ENCODE measurements at places on chromosomes 3 and 15. TPM values are rescaled to one million over a fixed set of nuclear protein-coding genes. Genes with fewer than 3 reads are reported as not detected.

DNA sequence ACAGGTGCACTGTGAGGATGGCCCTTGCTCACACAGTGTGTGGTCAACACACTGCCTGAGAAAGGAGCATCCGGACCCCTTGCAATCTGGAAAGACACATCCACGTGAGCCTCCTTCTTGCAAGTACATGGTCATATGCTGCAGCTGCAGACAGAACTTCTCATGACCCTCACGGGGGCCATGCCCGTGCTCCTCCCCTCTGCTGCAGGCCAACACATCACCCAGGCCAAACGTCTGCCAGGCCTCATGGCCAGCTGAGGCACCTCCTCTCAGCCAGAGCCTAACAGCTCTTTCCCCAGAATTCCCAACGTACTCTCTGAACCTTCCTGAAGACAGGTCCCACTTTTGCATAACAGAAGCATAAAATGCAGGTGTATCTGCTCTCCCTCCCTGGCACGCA is 25.3 kb downstream of the SLC41A3 start:
- peaks cover 7% of the 10 kb centered on the region for H3K4me1 ChIP-seq
- H3K36me3 ChIP-seq, result no peaks in the 10 kb centered on the region
- no peak for DNase-seq
- no peak overlapping the region for H3K27ac ChIP-seq
- no peak overlapping the region for H3K4me3 ChIP-seq

DNA sequence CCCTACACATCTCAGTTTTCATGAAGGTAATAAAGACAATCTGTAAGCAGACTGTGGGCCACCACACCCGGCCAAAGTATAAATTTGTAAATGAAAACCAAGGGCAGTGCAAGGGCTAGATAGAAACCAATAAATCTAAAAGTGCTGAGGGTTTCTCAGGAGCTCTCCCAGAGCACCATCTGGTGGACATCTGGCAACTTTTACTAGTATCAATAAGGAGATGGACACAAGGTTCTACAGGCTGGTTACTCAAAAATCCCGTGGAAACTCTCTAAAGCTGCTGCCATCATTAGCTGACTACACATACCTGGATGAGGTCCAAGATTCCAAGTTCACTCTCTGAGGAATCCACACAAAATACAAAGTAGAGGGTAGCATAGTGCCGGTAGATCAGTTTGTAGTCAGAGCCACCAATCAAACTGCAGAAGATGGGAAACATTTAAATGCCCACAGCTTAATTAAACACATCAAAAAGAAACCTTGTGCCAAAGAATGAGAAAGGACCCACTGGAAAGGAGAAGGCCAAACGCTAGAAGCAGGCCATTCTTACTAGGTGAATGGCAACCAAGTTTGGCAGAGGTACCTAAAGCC is 5.5 kb downstream of the AP3S2 start:
- H3K27me3 ChIP-seq, result no peaks in the 10 kb centered on the region
- DNase-seq, result no peak
- no peak overlapping the region for H3K4me3 ChIP-seq
- H3K27ac ChIP-seq, result no peak overlapping the region

DNA sequence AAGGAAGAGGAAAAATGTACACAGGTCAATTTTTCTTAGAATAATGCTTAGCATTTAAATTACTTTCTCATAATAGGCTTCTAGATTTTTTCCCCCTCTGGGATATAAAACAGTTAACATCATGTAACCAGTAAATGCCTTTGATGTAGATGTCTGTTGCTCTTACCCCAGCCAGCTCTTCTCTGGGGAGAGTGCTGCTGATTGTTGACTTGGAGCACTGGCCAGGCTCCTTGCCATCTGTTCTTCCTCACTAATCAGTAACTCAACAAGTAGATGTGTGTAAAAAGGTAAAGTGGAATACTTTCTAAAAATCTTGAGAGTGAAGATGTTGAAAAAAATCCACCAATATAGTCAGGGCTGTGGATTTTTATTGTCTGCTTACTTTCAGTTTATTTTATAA is 42.2 kb downstream of the RIOX2 start:
- DNase-seq, result no peak
- H3K4me3 ChIP-seq, result no peak overlapping the region
- H3K27me3 ChIP-seq, result no peaks in the 10 kb centered on the region
- no peak overlapping the region for H3K27ac ChIP-seq
- no peaks in the 10 kb centered on the region for H3K4me1 ChIP-seq

GRCh38 chr15:57201578-57201977 is 174.7 kb upstream of the CGNL1 start:
- no peak overlapping the region for H3K27ac ChIP-seq
- H3K36me3 ChIP-seq, result no peaks in the 10 kb centered on the region
- H3K27me3 ChIP-seq, result no peaks in the 10 kb centered on the region
- no peaks in the 10 kb centered on the region for H3K4me1 ChIP-seq
- no peak for DNase-seq
- H3K4me3 ChIP-seq, result no peak overlapping the region

GRCh38 chr3:194817936-194818335 is 132.3 kb downstream of the FAM43A start:
- no peak overlapping the region for H3K4me3 ChIP-seq
- no peak overlapping the region for H3K27ac ChIP-seq
- H3K27me3 ChIP-seq, result no peaks in the 10 kb centered on the region
- no peaks in the 10 kb centered on the region for H3K4me1 ChIP-seq

GRCh38 chr3:124282751-124283651 is 291.1 kb upstream of the ROPN1 start:
- no peak overlapping the region for H3K4me3 ChIP-seq
- no peak overlapping the region for H3K27ac ChIP-seq
- H3K4me1 ChIP-seq, result no peaks in the 10 kb centered on the region
- no peak for DNase-seq

DNA sequence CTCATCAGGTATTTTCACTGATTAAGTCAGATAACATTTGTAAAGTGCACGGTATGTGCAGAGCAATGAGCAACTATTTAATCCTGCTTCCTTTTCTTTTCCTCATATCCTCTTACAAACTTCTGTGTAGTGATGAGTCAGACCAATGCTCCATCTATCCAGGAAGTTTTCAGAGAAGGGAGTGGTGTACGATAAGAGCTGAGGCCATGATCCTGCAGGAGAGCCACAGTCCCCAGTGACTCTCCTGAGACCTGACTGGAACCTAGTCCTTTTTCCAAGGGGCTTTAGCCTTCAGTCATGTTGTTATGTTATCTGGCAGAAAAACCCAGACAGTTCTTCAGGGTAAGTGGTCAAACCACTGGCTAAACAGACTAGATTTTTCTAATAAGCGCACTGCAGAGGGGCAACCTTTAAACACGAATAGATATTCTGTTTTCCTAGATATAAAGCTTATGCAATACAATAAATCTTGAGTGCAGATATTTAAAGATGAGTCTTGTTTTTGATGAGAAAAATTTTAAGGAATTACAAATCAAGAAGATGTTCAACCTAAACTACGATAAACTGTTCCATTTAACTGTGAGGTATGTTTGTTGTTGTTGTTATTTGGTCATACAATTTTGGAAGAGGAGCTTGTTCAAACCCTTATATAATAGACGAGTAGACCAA is 110.5 kb upstream of the RAP2B start:
- no peaks in the 10 kb centered on the region for H3K27me3 ChIP-seq
- no peak overlapping the region for H3K27ac ChIP-seq
- no peak overlapping the region for H3K4me3 ChIP-seq
- H3K36me3 ChIP-seq, result no peaks in the 10 kb centered on the region
- H3K4me1 ChIP-seq, result no peaks in the 10 kb centered on the region

- H3K27ac ChIP-seq, result no peak overlapping the region
- no peaks in the 10 kb centered on the region for H3K27me3 ChIP-seq
- no peaks in the 10 kb centered on the region for H3K4me1 ChIP-seq
These were observed 34.8 kb upstream of the DCP1A start for GRCh38 chr3:53382106-53382505.

DNA sequence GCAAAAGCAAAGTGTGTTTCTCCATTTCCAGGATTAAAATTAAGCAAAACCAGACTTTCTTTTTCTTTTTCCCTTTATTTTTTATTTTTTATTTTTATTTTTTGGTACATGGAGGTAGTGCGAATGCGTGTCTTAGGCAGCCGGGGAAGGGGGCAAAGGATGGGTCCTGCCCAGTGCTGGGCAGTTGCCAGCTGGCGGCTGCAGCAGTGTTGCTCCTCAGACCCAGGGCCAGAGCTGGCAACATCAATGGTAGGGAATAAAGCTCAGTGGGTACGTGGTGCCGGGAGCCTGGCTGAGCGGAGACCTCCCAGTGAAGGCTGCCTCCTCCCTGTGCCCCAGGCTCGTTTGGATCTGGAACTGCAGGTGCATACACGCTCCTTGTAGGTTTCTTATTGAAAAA is 46.3 kb downstream of the POLR2M start:
- no peak overlapping the region for H3K27ac ChIP-seq
- H3K4me1 ChIP-seq, result no peaks in the 10 kb centered on the region
- H3K27me3 ChIP-seq, result no peaks in the 10 kb centered on the region

DNA sequence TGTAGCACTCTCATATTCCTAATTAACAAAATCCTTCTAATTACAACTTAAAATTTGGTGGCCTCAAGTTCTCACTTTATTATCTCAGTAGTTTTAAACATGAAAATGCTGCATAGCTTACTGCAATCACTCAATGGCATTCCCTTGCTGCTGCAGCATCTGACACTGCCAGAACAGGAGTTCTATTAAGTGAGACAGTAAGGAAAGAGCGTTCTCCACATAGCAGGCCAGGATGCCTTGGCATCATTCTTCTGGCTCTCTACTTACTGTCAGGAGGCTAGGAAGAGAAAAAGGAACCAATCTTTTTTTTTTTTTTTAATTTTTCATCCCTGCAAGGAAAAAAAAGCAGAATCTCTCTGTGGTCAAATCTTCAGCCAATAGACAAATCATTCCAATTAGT is 3.2 kb downstream of the CNBP start:
- H3K4me1 ChIP-seq, result peaks cover 74% of the 10 kb centered on the region
- peak overlapping the region; percentile 99 for H3K27ac ChIP-seq

DNA sequence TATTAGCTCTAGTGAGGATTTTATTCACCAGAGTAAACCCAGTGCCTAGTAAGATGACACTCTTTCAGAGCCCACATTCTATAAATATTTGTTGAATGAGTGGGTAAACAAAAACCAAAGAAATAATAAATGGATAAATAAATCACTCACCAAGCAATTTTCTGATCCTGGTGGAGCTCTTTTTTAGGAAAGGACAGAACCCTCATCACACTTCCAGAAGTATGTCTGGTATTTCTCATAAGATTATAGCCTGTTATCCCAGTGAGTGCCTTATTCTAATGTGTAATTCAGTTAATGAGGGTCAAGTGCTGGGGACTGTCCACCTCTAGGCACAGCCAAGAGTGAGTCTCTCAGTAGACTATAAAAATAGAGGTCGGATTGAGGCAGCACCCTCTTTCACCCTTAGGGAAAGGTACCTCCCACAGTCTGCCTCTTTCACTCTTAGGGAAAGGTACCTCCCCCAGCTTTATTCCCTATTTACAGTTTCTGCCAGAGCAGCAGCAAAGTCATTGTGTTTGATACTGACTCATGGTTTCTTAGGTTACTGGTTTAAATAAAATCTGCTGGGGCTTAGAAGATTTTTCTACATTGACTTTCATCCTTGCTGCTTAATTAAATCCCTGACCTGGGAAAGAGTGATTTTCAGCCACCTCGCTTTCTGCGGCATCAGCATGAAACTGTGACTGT is 145.0 kb downstream of the STAC start:
- no peak overlapping the region for H3K4me3 ChIP-seq
- H3K27me3 ChIP-seq, result no peaks in the 10 kb centered on the region
- no peak overlapping the region for H3K27ac ChIP-seq
- H3K4me1 ChIP-seq, result no peaks in the 10 kb centered on the region
- DNase-seq, result no peak

DNA sequence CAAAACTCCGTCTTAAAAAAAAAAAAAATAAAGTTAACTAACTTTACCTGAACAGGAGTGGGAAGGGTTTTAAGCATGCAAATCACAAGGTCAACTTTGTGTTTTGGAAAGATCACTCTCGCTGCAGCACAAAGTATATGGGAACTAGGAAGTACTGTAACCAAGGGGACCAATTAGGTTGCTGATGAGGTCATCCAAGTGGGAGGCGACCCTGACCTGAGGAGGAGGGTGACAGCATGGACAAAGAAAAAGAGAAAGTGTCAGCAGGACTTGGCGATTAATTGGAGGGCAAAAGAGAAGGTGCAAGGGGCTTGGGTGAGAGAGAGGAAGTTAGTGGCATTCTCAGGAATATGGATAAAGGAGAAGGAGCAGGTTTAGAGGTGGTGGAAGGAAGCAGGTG is 89.5 kb upstream of the ZBED2 start:
- H3K36me3 ChIP-seq, result no peaks in the 10 kb centered on the region
- peaks cover 6% of the 10 kb centered on the region for H3K4me1 ChIP-seq
- no peak overlapping the region for H3K27ac ChIP-seq
- no peaks in the 10 kb centered on the region for H3K27me3 ChIP-seq
- no peak overlapping the region for H3K4me3 ChIP-seq
- no peak for DNase-seq

GRCh38 chr3:193190146-193190786 is 50.8 kb upstream of the PLAAT1 start:
- DNase-seq, result no peak
- H3K27ac ChIP-seq, result no peak overlapping the region
- no peaks in the 10 kb centered on the region for H3K27me3 ChIP-seq

DNA sequence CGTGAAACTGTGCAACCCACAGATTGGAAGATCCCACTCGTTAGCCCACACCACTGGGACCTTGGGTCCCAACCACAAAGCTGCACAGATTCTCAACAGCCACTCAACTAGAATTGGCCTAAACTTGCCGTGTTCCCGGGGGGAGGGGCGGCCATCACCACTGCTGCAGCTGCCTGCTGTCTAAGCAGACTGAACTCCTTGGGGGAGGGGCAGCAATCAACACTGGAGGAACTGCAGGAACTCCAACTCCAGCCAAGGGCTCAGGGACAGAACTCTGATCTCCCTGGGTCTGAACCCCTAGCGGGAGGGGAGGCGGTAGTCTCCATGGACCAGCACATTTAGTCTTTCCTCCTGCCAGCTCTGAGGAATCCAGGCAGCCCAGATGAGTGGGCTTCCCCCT is 205.9 kb downstream of the RSL24D1 start:
- H3K36me3 ChIP-seq, result no peaks in the 10 kb centered on the region
- H3K4me1 ChIP-seq, result no peaks in the 10 kb centered on the region
- DNase-seq, result no peak
- no peak overlapping the region for H3K4me3 ChIP-seq
- no peak overlapping the region for H3K27ac ChIP-seq
- H3K27me3 ChIP-seq, result no peaks in the 10 kb centered on the region

- H3K4me1 ChIP-seq, result peaks cover 34% of the 10 kb centered on the region
- peaks cover 22% of the 10 kb centered on the region for H3K36me3 ChIP-seq
- peak overlapping the region; percentile 38 for H3K4me3 ChIP-seq
- peaks cover 6% of the 10 kb centered on the region for H3K27me3 ChIP-seq
These were observed 1.2 kb downstream of the SNX22 start for GRCh38 chr15:64152507-64153387.

- H3K27me3 ChIP-seq, result no peaks in the 10 kb centered on the region
- H3K4me1 ChIP-seq, result no peaks in the 10 kb centered on the region
- DNase-seq, result no peak
- no peak overlapping the region for H3K4me3 ChIP-seq
These were observed 13.3 kb downstream of the SEMA3F start for GRCh38 chr3:50168388-50168787.

The CDC25A gene
- not detected for total RNA-seq

The GATA2 gene
- total RNA-seq, result not detected

The SRPRB gene
- 45.6 TPM for total RNA-seq

The LSMEM2 gene
- not detected for total RNA-seq

The ZCWPW2 gene
- 0.61 TPM for total RNA-seq

The COL6A5 gene
- not detected for total RNA-seq

The CHRFAM7A gene
- not detected for total RNA-seq

The ZBED2 gene
- total RNA-seq, result not detected

The SLC22A14 gene
- not detected for total RNA-seq

The LRTM1 gene
- not detected for total RNA-seq

Data from CD4-positive, alpha-beta memory T cell (primary cell).